ENCODE measurements at places on chromosomes 6 and 20.

DNA sequence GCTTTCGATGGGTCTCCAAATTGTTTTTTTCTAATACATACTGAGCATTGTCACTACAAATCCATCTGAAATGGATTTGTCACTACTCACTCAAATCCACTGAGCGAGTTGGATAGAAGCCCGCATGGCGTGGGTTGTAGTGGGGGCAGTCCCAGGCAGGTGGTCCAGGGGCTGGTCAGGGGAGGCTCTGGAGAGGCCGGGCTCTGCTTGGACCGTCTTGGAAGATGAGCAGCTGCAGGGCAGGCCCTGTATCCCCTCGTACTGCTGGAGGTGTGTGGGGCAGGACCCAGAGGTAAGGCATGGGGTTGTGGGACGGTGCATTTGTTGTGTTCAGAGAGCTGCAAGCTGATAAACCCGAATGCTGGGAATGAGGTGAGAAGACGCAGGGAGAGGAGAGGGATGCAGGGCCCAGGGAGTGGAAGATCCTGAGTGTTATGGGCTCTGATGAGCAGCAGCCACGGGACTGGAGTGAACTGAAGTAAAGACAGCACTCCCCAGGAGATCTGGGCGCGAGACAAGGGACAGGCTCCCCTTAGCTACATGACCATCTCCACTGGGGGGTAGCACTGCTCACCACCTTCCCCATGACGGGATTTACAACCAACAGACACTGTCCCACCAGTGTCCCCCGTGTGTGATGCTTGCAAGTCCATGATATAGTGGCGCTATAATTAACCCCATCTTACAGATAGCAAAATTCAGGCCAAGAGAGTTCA, 45.9 kb downstream of the PSMG4 start:
- H3K27me3 ChIP-seq, result no peaks in the 10 kb centered on the region
- no peak overlapping the region for H3K4me3 ChIP-seq
- no peaks in the 10 kb centered on the region for H3K4me1 ChIP-seq
- H3K27ac ChIP-seq, result no peak overlapping the region
- H3K36me3 ChIP-seq, result no peaks in the 10 kb centered on the region

- no peaks in the 10 kb centered on the region for H3K36me3 ChIP-seq
- H3K27me3 ChIP-seq, result no peaks in the 10 kb centered on the region
- H3K4me3 ChIP-seq, result no peak overlapping the region
- peaks cover 25% of the 10 kb centered on the region for H3K4me1 ChIP-seq
- DNase-seq, result no peak
Observed at GRCh38 chr20:36728986-36729385, 16.9 kb downstream of the NDRG3 start.

DNA sequence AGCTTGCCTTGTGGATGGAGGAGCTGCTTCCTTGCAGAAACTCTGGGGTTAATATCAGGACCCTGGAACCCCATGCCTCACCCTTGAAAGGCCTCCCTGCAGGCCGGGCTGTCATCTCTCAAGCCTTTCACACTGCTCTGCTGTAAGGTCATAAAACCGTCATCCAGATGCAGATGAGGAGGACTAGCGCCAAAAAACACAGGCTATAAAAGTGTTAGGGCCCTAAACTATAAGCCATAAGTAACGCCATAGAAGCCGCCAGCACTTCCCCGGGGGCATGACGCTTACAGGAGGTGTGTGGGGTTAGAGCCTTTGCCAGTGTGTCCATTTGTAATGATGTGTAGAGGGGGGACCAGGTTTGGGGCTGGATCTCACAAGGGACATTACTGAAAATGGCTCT, 47.6 kb downstream of the CDH4 start:
- no peaks in the 10 kb centered on the region for H3K36me3 ChIP-seq
- H3K27ac ChIP-seq, result no peak overlapping the region
- no peaks in the 10 kb centered on the region for H3K4me1 ChIP-seq
- H3K27me3 ChIP-seq, result no peaks in the 10 kb centered on the region

DNA sequence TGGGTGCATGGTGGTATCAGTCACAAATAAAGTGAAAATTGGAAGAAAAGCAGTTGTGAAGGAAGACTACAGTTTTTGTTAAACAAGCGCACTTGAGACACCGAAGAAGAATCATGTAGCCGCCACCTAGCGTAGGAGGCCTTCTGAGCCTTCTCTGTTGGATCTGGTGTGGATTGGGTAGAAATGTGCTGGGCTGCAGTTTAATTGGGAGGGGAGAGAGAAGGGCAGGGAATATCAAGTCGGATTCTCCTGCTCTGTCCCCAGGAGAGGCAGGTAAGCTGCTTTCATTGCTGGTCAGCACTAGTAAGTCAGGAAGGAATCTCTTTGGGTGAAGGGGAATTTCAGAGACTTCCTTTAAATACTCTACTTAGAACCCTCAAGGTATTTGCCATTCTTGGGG, 1.2 kb upstream of the FABP7 start:
- no peaks in the 10 kb centered on the region for H3K36me3 ChIP-seq
- H3K27me3 ChIP-seq, result no peaks in the 10 kb centered on the region
- H3K4me1 ChIP-seq, result no peaks in the 10 kb centered on the region

DNA sequence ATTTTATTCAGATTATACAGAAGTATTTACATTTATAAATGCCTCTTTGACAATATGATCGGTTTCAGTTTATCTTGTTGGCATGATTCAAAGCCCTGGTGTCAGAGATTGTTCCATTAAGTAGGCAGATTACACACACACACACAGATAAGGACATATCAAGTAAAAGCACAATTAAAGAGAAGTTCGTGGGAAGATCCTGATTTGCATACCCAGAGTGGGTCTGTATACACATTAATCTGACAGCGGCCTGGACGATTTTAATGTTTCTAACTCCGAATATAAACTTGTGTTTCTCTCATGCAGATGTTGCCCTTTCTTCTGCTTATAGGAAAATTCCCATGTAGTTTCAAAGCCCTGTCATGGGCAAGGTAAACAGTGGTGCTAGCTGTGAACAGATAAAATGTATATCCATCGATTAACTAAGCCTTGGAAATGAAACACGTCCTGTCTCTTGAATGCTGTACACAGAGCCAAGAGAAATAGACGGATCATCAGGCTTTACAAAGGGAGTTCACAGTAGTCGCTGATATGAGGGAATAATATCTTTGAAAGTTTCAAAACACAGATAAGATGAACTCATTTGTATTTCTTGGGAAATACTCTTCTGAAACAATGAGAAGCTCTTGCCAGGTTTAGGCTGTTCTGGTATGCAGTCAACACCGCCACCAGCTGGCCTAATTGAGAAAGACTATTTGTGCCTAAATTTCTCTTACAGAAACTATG, 108.2 kb upstream of the GMDS start:
- H3K27ac ChIP-seq, result no peak overlapping the region
- no peak for DNase-seq
- no peak overlapping the region for H3K4me3 ChIP-seq
- H3K27me3 ChIP-seq, result peaks cover 29% of the 10 kb centered on the region

DNA sequence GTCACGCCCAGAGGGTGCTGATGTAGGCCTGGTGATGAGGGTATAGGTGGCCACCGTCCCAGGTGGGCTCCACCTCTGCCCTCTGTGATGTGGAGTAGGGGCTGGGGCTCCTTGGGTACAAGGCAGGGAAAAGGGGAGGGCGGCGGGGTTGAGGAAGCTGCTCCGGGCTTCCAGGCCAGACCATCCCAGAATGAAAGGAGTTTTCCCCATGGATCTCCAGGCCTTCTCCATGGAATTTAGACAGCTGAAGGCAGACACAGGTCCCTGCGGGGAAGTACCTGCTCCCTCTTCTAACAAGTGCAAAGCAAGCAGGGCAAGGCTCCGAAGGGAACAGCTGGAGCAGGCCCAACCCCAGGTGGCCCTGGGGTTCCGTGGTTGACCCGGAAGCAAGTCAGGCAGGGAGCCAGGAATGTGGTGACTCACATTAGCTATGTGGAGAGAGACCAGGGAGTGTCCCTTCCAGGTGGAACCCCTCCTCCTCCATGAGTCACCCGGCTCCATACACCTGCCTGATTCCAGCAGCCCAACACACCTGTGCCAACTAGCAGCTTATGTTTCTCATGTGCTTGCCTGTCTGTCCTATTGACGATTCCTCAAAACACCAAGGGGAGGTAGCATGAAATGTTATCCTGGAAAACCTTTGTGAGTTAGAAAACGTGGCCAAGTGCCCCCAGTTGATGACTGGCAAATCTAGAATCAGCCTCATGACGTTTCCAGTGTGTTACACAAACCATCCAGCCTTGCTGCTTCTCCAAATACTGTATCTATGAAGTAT, 59.7 kb upstream of the SNX9 start:
- peak overlapping the region; percentile 6 for H3K4me3 ChIP-seq
- peak; percentile 36 for DNase-seq
- no peaks in the 10 kb centered on the region for H3K27me3 ChIP-seq

- peak overlapping the region; percentile 15 for H3K4me3 ChIP-seq
- H3K4me1 ChIP-seq, result peaks cover 27% of the 10 kb centered on the region
- H3K27me3 ChIP-seq, result peaks cover 6% of the 10 kb centered on the region
- no peak for DNase-seq
- no peaks in the 10 kb centered on the region for H3K36me3 ChIP-seq
Observed at GRCh38 chr6:17583811-17584210, 16.3 kb upstream of the FAM8A1 start.

DNA sequence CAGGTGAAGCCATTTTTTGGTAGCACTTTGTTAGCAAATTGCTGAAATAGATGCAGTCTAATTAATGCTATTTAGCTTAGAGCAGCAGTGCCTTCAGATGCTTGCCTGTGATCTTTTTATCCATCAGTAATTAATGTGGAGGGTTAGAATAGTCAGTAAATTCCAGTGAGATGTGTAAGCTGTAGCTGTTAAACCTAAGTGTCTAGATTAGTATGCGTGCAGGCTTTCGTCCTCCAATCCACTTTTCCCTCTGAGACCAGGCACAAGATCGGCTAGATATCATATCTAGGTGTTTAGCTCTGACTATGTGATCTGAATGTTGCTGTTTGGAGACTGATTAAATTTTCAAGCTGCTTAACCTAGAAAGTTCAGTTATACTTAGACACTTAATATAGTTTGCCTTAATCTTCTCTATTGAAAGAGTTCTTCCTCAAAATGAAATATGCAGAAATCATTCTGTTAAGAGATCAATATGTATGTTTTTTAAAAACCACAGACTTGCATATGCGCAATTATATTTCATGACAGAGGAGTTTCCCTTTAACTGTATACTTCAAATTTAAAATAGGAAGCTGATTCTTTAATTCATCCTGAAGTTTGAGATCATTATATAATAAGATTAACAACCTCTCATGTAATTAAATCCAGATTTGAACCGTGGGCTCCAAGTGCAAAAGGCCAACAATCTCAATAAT, 41.2 kb downstream of the XRN2 start:
- no peak overlapping the region for H3K4me3 ChIP-seq
- H3K27ac ChIP-seq, result no peak overlapping the region
- H3K4me1 ChIP-seq, result no peaks in the 10 kb centered on the region
- H3K36me3 ChIP-seq, result no peaks in the 10 kb centered on the region

DNA sequence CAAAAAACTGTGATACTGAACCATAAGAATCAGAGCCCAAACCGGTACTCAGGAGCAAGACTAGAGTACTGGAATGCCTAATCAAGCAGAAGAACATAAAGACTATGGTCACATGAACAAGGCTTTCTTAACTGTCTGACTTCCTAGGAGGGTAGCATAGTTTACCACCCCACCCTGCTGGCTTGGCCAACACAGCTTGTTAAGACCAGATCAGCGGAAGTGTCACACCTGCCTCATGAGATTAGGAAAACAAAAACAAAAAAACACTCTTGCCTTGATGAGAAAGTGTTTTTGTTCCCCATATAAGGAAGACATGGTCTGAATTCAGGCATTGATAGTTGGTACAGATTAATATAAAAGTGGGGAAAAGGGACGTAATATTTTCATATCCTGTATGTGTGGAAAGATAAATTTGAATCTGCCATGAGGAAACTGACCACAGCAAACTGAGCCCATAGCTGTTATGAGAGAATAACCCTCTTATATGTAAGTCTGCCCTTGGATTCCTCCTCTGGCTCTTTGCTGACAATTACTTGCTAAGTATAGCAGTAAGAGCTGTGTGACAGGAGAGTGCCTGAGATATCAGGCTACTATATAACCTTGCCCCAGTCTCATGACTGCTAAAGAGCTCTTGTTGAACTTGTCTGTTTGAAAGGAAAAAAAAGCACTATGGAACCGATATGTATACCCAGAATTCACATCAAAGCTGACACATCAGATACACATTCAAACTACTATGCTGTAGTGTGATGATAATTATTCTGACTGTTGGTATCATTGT, 197.1 kb downstream of the EPHA7 start:
- no peak overlapping the region for H3K4me3 ChIP-seq
- H3K36me3 ChIP-seq, result no peaks in the 10 kb centered on the region
- no peak for DNase-seq
- no peak overlapping the region for H3K27ac ChIP-seq
- H3K4me1 ChIP-seq, result no peaks in the 10 kb centered on the region
- no peaks in the 10 kb centered on the region for H3K27me3 ChIP-seq

DNA sequence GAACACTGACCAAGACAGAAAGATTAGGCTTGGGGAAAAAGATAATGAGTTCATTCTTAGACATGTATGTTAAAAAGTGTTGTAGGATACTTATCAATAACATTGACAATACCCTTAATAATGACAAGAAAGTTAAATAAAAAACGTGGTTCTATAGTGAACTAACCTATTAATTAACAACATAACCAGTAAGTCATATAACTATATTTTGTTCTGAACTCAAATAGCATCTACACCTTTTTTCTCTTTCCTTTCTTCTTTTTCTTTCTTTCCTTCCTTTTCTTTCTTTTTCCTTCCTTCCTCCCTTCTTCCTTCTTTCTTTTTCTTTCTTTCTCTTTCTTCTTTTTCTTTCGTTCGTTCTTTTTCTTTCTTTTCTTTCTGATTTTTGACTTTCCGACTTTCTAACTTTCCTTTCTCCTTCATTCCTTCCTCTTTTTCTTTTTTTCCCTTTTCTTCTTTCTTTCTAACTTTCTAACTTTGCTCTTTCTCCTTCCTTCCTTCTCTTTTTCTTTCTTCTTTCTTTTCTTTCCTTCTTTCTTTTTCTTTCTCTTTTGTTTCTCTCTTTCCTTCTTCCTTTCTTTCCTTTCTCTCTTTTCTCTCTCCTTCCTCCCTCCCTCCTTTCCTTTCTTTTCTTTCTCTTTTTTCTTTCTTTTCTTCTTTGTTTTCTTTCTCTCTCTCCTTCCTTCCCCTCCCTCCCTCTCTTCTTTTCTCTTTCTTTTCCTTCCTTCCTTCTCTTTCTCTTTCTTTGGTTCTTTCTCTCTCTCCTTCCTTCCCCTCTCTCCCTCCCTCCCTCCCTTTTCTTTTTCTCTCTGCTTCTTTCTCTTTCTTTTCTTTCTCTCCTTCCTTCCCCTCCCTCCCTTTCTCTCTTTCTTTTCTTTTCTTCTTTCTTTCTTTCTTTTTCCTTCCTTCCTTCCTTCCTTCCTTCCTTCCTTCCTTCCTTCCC, 24.6 kb downstream of the PRSS35 start:
- H3K27me3 ChIP-seq, result no peaks in the 10 kb centered on the region
- H3K4me1 ChIP-seq, result no peaks in the 10 kb centered on the region
- no peak overlapping the region for H3K4me3 ChIP-seq
- no peak for DNase-seq

DNA sequence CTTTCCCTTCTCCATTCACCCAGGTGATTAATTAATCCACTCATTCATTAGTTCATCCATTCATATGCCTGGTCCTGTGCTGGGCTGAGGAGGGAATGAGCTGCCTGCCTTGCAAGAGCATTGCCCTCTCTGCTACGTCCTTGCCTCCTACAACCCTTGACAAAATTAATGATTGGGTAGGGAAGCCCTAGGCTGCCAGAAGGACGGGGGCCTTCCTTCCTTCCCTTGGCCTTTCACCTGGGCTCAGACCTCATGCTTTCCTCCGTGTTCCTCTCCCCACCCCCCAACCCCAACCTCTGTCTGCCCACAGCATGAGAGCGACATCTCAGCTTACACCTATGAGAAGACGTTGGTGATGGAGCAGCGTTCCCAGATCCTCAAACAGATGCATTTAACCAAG, 25.6 kb downstream of the SLC12A5 start:
- no peak overlapping the region for H3K27ac ChIP-seq
- DNase-seq, result no peak
- H3K36me3 ChIP-seq, result no peaks in the 10 kb centered on the region
- no peaks in the 10 kb centered on the region for H3K27me3 ChIP-seq
